ENCODE measurements at places on chromosomes 16 and 17. TPM values are rescaled to one million over a fixed set of nuclear protein-coding genes. Genes with fewer than 3 reads are reported as not detected.

Gene CES5A
- 0.67 TPM for total RNA-seq

Gene KRTAP2-3
- not detected for total RNA-seq

Gene ITGAD
- total RNA-seq: not detected

Gene CA5A
- total RNA-seq: not detected

Gene CLDN6
- total RNA-seq: 0.47 TPM

DNA sequence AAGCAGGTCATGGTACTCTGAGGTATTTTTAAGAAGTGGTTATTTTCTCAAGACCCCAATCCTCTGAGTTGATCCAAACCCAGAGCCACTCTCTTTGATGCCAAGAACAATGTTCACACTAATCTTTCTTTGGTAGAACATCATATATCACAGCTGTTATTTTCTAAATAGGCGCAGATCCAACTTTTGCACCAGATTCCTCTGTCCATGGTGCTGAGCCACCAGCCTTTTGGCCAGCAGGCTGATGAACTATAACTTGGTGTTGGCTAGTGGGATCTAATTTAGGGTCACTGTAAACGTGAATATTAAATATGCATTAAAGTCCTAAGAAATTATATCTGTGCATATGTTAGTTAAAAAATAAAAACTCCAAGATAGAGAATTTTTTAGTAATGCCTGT lies 7.0 kb upstream of the ZKSCAN2 start:
- H3K36me3 ChIP-seq: no peaks in the 10 kb centered on the region
- no peak overlapping the region for H3K4me3 ChIP-seq
- DNase-seq: no peak
- no peak overlapping the region for H3K27ac ChIP-seq
- H3K27me3 ChIP-seq: no peaks in the 10 kb centered on the region
- no peaks in the 10 kb centered on the region for H3K4me1 ChIP-seq

GRCh38 chr17:29369831-29370735 lies 20.1 kb upstream of the TAOK1 start:
- no peak overlapping the region for H3K27ac ChIP-seq
- H3K27me3 ChIP-seq: no peaks in the 10 kb centered on the region
- peak; percentile 82 for DNase-seq
- H3K36me3 ChIP-seq: no peaks in the 10 kb centered on the region

- no peak overlapping the region for H3K4me3 ChIP-seq
- no peaks in the 10 kb centered on the region for H3K36me3 ChIP-seq
- peaks cover 5% of the 10 kb centered on the region for H3K27me3 ChIP-seq
- no peaks in the 10 kb centered on the region for H3K4me1 ChIP-seq
These were observed 55.0 kb downstream of the IRX5 start for GRCh38 chr16:54985668-54986067.

- H3K36me3 ChIP-seq: no peaks in the 10 kb centered on the region
- H3K4me1 ChIP-seq: peaks cover 10% of the 10 kb centered on the region
These were observed 30.4 kb downstream of the TMEM100 start for GRCh38 chr17:55692276-55692675.

GRCh38 chr16:77700846-77701245 lies 21.5 kb upstream of the NUDT7 start:
- H3K4me3 ChIP-seq: no peak overlapping the region
- no peaks in the 10 kb centered on the region for H3K4me1 ChIP-seq
- no peaks in the 10 kb centered on the region for H3K36me3 ChIP-seq

DNA sequence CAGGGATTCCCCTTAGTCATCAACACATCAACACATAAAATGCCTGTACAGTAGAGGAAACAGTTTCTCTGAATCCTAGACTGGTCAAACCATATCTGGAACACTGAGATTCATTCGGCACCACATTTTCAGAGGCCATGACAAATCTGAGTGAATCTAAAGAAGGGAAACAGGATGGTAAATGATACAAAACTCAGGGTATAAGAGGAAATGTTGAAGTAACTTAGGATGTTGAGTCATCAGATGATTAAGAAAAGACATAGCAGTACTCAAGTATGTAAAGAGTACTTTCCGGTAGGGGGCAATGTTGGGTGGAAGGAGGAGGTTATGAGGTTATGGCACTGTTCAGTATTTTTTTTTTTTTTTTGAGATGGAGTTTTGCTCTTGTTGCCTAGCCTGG lies 358.5 kb upstream of the PMFBP1 start:
- H3K27ac ChIP-seq: no peak overlapping the region
- no peaks in the 10 kb centered on the region for H3K27me3 ChIP-seq
- no peaks in the 10 kb centered on the region for H3K4me1 ChIP-seq
- no peaks in the 10 kb centered on the region for H3K36me3 ChIP-seq
- DNase-seq: no peak
- H3K4me3 ChIP-seq: no peak overlapping the region

- H3K4me3 ChIP-seq: no peak overlapping the region
- H3K4me1 ChIP-seq: no peaks in the 10 kb centered on the region
- no peak for DNase-seq
- H3K36me3 ChIP-seq: no peaks in the 10 kb centered on the region
These were observed 19.6 kb upstream of the CPNE2 start for GRCh38 chr16:57072616-57073275.

GRCh38 chr17:41315814-41316445 lies 420 bp upstream of the KRTAP17-1 start:
- no peaks in the 10 kb centered on the region for H3K36me3 ChIP-seq
- no peaks in the 10 kb centered on the region for H3K4me1 ChIP-seq
- no peak overlapping the region for H3K27ac ChIP-seq
- H3K4me3 ChIP-seq: no peak overlapping the region
- no peaks in the 10 kb centered on the region for H3K27me3 ChIP-seq

DNA sequence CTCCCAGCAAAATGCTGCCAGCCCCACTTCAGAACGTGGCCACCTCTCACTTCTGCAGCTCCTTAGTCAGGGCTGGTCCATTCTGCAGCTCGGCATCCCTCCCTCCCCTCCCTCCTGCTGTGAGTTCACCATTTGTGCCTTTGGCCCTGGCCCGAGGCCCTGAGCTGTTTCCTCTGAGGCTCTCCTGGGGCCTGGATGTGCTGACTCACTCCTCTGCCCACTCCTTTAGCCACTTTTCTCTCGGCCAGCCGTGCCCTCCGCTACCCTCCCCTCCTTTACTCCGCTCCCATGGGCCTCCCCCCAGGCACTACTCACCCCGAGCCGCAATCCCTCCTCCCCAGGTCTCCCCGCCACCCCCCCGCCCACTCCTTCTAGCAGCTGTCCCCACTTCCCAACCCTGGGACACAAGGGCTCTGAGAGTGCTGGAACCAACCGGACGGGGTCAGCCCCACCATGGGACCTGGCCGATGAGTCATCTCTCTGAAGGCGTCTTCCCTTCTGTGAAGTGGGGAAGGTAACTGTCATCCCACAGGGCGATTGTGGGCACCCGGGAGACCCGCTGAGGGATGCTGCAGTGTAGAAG lies 11.5 kb downstream of the KCNG4 start:
- H3K27me3 ChIP-seq: no peaks in the 10 kb centered on the region
- no peak overlapping the region for H3K27ac ChIP-seq
- peaks cover 13% of the 10 kb centered on the region for H3K4me1 ChIP-seq
- peak; percentile 65 for DNase-seq
